ENCODE measurements at places on chromosomes 3 and 15. TPM values are rescaled to one million over a fixed set of nuclear protein-coding genes. Genes with fewer than 3 reads are reported as not detected.

Gene BTLA
- 26.0 TPM for total RNA-seq

DNA sequence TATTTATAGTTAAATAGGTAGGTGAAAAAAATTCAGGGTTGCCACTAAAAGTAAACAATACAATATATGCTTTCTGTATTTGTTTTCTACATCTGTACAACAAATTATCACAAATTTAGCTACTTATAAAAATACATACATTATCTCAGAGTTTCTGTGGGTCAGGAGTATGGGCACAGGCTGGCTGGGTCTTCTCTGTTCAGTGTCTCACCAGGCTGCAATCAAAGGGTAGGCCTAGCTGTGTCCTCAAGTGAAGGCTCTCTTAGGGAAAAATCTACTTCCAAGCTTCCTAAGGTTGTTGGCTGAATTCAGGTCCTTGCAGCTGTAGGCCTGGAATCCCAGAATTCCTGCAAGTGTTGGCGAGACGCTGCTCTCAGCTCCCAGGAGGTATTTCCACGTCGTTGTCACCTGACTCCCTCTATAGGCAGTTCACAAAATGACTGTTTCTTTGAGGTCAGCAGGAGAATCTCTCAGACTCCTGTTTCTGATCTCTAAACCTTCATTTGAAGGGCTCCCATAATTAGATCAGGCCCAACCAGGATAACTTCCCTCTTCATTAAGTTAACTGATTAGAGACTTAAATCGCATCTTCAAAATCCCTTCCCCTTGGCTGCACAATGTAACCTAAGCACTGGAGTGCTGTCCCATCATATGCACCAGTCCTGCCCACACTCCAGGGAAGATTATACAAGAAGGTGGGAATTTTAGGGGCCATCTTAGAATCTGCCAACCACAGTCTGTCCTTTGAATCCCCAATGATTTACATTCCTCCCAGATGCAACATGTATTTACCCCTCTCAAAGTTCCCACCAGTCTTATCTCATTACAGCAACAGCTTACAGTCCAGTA is 296.6 kb downstream of the SUCLG2 start:
- no peak for DNase-seq

GRCh38 chr3:39804951-39805350 is 4.5 kb upstream of the MYRIP start:
- DNase-seq, result no peak

DNA sequence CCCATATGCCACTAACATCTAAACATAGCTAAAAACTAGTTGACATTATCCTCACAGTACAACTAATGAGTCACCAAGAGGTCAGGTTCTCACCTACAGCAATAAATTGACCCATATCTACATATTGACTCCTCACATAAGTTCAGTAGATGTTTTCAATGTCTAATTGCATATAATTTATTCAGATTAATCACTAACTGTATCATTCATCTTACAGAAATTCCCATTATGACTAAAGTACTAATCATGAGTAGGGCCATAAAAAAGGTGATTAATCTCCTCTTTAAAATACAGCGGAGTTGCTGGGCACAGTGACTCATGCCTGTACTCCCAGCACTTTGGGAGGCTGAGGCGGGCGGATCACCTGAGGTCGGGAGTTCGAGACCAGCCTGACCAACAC is 82.4 kb upstream of the ST3GAL6 start:
- DNase-seq, result no peak

DNA sequence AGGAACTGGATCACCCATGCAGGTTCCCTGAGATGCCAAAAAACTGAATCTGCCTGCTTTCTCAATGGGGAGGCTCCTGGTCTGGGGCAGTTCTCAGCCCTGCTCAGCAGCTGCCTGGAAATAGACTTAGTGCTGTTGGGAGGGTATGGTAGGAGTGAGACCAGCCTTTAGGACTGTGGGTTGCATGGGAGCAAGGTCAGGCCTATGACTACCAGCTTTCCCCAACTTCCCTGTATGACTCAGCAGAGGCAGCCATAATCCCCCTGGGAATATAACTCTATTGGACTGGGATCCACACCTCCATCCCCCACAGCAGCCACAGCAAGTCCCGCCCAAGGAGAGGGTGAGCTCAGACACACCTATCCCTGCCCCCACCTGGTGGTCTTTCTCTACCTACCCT is 87.0 kb downstream of the CFAP44 start:
- DNase-seq, result no peak

DNA sequence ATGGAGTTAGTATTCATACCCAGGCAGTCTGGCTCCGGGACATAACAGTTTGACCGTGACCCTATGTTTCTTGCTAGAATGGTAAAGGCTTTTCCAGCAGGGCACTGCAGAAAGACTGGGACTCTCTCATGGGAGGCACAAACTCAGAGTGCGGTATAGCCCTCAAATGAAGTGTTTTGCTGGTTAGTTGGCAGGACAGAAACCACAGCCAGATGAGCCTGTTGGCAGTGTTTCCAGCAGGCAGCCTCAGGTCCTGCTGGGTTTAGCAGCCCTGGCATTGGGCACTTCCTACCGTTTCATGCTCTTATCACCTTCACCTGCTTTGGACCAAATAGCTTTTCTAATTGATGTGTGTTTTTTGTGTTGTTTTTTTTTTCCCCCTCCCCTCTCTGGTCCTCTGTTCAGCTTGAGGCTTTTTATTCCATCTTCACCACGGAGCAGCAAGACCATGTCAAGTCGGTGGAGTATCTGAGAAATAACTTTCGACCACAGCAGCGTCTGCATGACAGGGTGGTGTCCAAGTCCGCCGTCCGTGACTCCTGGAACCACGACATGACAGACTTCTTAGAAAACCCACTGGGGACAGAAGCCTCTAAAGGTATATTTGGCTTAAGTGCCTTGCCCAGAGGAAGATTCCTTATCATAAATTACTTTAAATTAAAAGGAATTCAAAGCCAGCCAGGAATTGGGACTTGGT is 205.6 kb downstream of the FEZF2 start:
- no peak for DNase-seq

Gene BRPF1
- 57.4 TPM for total RNA-seq

Gene FBXW12
- total RNA-seq, result not detected

Gene PTX3
- not detected for total RNA-seq

DNA sequence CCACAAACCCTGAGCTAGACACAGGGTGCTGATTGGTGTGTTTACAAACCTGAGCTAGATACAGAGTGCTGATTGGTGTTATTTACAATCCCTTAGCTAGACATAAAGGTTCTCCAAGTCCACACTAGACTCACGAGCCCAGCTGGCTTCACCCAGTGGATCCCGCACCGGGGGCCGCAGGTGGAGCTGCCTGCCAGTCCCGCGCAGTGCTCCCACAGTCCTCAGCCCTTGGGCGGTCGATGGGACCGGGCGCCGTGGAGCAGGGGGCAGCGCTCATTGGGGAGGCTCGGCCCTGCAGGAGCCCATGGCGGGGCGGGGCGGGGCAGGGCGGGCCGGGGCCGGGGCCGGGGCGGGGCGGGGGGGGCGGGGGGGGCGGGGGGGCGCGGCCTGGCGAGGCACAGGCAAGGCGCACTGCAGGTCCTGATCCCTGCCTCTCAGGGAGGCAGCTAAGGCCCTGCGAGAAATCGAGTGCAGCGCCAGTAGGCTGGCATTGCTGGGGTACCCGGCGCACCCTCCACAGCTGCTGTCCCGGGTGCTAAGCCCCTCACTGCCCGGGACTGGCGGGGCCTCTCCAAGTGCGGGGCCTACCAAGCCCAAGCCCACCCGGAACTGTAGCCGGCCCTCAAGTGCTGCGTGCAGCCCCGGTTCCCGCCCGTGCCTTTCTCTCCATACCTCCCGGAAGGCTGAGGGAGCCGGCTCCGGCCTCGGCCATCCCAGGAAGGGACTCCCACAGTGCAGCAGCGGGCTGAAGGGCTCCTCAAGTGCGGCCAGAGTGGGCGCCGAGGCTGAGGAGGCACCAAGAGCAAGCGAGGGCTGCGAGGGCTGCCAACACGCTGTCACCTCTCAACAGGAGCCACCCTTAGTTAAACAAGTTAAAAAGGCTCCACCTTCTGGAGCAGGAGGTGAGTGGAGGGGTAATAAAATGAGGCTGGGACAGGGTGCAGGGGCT is 9.8 kb upstream of the TMEM40 start:
- no peak for DNase-seq

Gene GJD2
- not detected for total RNA-seq

Gene FOXB1
- 0.52 TPM for total RNA-seq

- peak; percentile 65 for DNase-seq
Measured at GRCh38 chr15:92810418-92811138, 89.5 kb upstream of the CHD2 start.

GRCh38 chr3:170128977-170129431 is 52.5 kb downstream of the PHC3 start:
- no peak for DNase-seq

Gene PLA1A
- total RNA-seq, result not detected

Gene GOLGA6A
- total RNA-seq, result not detected

- no peak for DNase-seq
Measured at GRCh38 chr3:187902936-187903335, 157.7 kb upstream of the BCL6 start.

DNA sequence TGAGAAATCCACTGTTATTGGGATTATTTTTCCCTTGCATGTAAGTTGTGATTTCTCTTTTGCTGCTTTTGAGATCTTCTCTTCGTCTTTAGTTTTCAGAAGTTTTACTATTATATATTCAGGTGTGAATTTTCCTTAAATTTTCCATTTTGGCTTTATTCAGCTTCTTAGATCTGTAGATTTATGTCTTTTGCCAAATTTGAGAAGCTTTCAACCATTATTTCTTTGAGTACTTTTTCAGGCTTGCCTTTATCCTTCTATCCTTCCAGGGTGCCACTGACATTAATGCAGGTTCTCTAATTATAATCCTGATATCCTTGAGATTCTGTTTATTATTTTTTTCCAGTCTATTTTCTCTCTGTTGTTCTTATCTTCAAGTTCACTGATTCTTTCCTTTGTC is 38.1 kb upstream of the XIRP1 start:
- DNase-seq, result no peak

- no peak for DNase-seq
Measured at GRCh38 chr15:37788330-37788729, 146.1 kb upstream of the TMCO5A start.

DNA sequence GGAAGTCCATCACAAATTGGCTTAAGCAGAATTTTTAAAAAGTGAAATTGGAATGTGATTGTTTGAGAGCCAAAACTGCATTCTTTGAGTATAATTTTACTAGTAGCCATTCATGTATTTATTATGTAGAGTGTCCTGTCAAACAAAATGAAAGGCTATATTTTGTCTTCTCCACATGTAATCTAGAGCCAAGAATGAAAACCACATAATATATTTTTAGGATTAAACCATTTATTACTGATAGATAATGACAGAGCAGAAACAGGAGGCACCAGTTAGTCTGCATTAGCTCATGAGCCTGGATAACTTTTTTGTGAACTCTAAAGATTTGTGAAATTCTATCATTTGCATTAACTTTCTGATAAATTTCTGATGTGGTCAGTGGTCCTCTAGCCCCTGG is 130.2 kb downstream of the FILIP1L start:
- no peak for DNase-seq

GRCh38 chr3:35777563-35778554 is 138.5 kb downstream of the ARPP21 start:
- DNase-seq, result no peak

Gene GREM1
- total RNA-seq, result not detected

DNA sequence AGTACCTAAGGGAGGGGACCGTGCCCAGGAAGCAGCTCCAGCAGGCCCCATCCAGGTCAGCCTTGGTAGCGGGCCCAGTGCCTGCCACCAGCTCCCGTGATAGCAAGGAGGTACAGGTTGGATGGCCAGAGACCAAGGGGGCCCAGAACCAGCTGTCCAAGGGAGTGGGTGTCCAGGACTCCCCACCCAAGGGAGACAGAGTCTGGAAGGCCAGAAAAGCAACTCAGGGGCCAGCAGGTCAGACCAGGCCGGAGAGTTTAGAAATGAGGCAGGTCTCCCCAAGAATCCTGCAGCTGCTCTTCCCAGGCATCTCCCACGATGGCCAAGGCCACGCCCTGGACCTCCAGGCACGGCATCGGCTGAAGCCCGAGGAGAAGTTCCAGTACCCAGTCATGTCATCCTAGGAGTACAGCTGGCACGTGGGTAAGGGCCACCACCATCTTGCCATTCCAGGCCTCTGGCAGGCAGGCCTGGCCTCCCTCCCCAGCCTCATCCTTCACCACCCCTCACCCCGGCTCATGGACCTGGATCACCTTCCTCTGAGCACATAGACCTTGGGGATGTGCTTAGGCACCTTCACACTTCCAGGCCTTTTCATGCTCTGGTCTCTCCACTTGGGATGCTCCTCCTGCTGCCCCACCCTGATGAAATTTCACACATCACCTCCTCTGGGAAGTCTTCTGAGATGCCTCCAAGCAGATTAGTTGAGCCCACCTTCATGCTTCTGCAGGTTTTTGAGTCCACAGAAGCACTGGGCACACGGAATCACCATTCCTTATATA is 30.5 kb downstream of the DNASE1L3 start:
- no peak for DNase-seq

- no peak for DNase-seq
Measured at GRCh38 chr3:61702453-61702852, 141.1 kb downstream of the PTPRG start.

Gene ASB14
- total RNA-seq, result not detected

Gene TRIM59
- total RNA-seq, result 51.2 TPM

Gene FMN1
- total RNA-seq, result not detected

DNA sequence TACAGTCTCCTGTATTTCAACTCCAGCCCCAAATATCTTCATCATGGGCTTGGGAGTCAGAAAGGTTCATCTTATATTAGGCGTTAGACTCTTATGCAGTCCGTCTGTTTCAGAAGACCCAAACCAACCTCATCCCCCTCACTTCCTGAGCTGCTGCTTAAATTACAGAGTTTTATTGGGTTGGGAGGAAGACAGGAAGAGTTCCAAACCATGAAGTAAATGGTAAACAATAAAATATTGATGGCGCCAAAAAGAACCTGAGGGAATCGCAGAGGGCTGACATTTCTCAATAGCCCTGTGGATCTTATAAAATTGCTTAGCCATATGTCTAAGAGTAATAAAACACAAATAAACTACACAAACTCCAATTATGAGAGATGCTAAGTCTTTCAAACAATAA is 116.9 kb upstream of the C3orf80 start:
- DNase-seq, result no peak

Gene TTLL3
- total RNA-seq, result 53.7 TPM

Gene TRIM42
- total RNA-seq, result not detected

Gene APOD
- not detected for total RNA-seq

Data from activated CD8-positive, alpha-beta T cell treated with anti-CD3 and anti-CD28 coated beads, Interleukin-2, amount 10 ng/mL, durations not matched to agents 7 days and 5 days (primary cell).